ENCODE measurements at places on chromosomes 7 and 10.

- DNase-seq, result peak; percentile 65
Observed at GRCh38 chr7:151876899-151877777, at the start of gene PRKAG2. Gene PRKAG2 (minus strand): TSS chr7:151877115. CDS start chr7:151876620, 495 bp downstream.

DNA sequence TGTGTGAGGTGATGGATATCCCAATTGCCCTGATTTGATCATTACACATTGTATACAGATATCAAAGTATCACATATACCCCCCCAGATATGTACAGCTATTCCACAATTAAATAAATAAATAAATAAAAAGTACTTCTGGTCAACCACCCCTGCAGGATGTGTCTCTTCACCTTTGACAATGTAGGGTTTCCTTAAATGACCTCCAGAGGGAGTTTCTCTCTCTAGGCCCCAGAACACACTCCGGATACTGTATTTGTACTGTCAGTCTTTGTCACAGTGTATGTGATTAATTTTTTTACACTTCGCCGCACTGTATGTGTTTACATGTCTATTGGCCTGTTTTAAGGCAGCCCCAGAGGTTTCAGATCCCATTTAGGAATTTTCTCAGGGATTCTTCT, 123.6 kb downstream of the ADCYAP1R1 start:
- no peak for DNase-seq

DNA sequence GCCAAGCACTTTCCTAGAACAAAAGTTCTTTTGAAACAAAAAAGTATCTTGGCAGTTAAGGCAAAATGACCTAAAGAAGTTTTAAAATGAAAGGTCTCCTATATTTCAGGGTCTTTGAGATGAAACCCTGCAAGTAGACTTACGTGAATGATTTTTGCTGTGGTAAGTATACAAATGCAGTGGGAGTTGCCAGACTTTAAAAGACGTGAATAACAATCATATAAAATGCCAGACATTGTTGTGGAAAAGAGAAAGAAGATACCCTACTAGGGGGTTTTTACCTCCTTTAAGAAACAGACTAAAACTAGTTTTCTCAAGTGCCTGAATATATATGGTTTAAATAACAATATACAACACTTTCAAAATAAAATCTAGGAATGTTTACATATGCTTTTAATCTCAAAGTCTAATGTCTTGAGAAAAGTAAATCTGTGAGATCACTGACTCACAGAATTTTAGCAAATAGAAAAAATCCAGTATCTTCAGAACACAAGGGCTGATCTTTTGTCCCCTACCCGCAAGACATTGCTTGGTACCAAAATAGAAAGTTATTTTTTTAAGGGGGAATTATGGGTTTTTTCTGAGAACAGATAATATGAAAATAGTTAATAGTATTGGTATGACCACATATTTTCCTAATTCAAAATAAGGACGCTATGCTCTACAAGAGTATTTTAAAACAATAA, 29.5 kb downstream of the LRRC17 start:
- no peak for DNase-seq

GRCh38 chr10:122126763-122127659, 138.0 kb downstream of the TACC2 start:
- no peak for DNase-seq

DNA sequence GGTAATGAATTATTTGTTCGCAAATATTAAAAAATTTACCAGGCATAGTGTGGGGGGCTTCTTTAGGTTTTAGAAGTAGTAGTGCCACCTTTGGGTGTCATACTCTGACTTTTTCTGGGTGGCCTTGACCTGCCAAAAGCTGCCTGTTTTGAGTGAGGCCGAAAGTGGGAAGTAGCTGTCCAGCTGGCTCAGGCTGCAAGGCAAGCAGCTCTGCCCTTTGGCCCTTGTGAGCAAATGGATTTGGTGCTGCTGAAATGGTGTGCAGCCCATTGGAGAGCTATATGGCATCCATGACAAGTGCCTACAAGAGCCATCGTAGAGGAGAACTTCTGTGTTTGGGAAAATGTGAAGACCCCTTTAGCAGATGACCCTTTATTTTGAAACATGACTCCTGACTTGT, 20.2 kb upstream of the ICA1 start:
- DNase-seq, result no peak

GRCh38 chr7:158348446-158348845, 239.2 kb downstream of the PTPRN2 start:
- DNase-seq, result no peak

DNA sequence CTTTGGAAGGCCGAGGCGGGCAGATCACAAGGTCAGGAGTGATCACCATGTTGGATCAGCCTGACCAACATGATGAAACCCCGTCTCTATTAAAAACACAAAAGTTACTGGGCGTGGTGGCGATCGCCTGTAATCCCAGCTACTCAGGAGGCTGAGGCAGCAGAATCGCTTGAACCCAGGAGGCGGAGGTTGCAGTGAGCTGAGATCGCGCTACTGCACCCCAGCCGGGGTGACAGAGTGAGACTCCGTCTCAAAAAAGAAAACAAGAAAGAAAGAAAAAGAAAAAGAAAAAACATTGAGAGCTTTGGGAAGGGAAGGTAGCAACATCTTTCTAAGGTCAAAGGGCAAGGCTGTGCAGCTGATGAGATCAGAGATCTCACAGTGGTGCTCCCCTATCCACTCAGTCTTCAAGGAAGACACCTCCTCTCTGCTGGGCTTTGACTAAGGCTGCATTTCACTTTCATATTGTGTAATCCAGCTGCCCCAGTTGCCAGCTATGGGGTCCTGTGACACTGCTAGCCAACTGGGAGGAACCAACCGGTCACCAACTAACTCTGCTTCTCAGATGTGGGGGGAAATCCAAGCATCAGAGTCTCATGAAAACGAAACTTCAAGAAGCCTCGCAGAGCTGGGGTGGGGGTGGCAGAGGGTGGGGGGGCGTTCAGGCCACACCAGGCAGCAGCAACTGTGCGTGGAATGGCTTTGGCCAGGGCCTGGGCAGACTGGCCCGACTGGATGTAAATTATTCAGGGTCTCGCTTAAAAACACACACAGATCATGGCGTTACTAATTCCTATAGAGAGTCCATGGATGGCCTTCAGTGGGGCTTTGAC, 1.5 kb downstream of the IL15RA start:
- peak; percentile 25 for DNase-seq

DNA sequence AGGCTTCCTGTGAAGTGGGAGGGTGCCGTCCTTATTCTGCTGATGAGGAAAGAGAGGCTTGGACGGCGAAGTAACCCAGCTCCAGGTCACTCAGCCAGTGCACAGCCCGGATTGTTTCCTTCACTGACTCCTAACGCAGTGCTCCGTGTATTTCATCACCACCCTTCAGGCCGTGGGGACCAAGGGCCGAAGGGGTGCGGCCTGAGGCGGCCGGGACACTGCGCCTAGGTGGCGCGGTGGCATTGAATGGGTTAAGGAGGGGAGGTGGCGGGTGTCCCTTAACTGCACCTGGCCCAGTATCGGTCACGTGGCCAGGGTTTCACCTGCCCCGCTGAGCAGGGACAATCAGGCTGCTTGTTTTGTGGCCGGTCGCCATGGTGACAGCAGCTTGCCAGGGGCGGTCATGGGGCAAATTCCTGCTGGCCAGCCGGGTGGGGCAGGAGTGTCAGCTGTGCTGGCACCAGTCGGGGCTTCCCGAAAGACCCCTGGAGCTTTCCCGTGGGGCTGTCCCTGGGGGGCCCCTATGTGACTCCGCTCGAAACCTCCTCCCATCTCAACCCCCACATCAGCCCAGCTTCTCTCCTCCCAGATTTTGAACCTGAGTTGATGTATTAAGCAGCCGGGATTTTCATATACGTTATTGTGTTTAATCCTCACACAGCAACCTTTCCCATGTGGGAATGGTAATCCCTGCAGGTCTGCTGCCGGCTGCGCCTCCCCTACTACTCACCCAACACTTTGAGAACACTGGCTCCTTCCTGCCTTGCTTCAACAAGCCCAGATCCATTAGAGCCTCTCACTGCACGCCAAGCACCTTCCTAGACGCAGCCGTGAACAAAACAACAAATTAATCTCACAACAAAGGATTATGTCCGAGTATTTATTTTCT, 4.4 kb upstream of the ABHD11 start:
- DNase-seq, result no peak

DNA sequence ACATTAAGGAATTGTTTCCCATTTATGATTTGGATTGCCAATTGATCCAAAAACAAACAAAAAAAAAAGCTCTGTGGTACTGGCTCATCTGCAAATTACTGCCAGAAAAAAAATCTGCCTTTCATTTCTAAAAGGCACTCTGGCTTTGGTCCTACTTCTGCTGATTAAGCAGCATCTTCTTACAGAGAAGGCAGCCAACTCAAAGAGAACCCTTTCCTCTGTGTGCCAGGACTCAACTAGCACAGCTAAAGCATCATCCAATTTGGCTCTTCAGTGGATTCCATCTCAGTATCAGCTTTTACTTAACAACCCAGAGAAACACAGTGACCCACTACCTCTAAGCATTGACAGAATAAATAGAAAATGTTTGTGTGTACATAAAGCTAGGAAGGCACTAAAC, 80.6 kb downstream of the GSAP start:
- DNase-seq, result no peak

DNA sequence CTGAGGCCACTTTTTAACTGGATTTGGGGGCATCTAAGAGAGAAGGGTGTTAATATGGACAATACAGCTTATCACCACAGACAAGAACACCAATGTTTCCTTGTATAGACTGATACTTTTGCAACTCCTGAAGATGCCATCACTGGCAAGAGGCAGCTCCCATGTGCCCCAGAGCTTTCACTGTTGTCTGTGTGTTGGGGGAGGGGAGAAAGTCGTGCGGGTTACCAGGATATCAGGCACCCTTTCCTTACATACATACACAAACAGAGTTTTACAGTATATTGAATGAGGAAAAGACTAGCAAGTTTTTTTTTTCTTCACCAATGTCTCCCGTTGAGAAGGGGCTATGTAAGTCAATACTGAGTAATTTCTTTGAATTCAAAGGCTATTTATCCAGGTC, 4.1 kb upstream of the DLX6 start:
- no peak for DNase-seq

GRCh38 chr7:26683277-26683676, 181.1 kb downstream of the SKAP2 start:
- DNase-seq, result no peak

GRCh38 chr7:427506-428103, 92.0 kb downstream of the PDGFA start:
- no peak for DNase-seq

DNA sequence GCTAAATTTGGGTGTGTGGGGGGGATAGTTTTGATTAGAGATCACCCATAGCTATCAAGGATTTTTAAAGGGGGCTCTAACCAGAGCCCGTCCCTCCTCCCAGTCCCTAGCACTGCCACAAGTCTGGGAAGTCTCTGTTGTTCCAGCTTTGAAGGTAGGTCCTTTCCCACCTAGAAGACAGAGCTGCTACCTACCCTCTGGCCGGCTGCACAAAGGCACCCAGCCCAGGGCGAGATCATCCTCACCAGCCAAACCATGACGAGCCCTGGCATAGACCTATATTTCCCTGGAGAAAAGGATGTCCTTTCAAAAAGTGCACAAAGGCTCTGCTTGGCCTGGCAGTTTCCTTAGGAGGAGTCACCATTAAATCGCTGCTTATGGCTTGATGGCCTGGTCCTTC, 147.8 kb downstream of the CYP26A1 start:
- DNase-seq, result no peak

DNA sequence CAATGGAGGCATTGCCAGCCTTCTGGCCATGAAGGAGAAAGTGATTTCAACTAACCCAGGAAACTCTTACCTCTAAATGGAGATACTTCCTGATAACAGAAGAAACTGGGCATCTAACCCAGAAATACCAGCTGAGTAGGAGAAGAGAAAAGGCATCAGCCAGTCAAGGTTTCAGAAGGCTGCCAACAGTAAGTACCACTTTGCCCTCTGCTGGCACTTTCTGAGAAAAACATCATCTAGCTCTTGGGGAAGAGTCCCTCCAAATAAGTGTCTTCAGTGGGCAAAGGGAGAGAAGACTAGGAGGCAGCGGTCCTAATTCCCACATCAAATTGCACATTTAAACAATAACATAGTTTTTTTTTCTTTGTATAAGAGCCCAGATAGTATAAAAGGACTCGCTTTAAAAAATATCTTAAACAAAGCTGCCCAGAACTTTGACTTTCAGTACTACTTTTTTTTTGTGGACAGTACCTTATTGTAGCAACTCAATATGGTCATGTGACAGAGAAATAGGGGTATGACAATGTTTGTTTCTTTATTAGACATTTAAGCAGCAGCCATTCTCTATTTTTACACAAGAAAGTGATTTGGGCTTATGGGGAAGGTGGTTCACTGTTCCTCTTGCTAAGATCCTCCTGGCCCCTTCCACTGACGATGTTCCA, 157.3 kb downstream of the CTTNBP2 start:
- no peak for DNase-seq

DNA sequence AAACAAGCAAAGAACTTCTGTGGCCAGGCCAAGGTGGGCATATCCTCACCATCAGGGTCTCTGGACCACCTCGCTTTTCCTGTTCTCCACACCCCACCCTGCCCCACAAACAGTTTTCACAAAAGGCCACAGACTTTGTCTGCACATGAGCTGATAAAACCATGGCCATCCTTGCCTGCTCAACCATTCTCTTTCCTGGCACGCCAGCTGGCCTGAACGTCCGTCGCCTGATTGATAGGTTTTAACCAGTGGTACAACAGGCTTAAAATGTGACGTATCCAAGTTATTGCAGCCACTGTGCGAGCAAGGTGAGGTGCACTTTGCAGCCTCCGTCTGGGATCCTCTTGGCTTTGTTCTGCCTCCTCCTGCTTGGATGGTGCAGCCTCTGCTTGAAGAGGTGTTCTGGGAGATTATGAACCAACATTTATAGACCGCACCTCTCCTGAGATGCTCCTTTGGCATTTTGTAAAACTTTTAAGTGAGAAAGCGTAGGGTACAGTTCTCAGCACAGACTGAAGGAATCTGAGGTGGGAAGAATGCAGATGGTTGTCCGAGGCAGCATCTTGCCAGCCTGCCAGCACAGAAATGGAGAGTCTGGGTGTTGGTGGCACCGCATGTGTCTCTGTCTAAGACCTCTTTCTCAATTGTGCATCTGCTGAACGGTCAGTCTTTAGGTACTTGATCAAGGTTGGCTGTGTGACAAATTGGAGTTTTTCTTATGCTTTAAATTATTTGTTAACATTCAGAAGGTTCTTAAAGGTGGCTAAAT, 288.3 kb downstream of the CELF2 start:
- no peak for DNase-seq

- DNase-seq, result no peak
Observed at GRCh38 chr7:76300166-76300731, 2.2 kb upstream of the HSPB1 start.

GRCh38 chr10:121734589-121735045, 136.4 kb upstream of the FGFR2 start:
- DNase-seq, result no peak

DNA sequence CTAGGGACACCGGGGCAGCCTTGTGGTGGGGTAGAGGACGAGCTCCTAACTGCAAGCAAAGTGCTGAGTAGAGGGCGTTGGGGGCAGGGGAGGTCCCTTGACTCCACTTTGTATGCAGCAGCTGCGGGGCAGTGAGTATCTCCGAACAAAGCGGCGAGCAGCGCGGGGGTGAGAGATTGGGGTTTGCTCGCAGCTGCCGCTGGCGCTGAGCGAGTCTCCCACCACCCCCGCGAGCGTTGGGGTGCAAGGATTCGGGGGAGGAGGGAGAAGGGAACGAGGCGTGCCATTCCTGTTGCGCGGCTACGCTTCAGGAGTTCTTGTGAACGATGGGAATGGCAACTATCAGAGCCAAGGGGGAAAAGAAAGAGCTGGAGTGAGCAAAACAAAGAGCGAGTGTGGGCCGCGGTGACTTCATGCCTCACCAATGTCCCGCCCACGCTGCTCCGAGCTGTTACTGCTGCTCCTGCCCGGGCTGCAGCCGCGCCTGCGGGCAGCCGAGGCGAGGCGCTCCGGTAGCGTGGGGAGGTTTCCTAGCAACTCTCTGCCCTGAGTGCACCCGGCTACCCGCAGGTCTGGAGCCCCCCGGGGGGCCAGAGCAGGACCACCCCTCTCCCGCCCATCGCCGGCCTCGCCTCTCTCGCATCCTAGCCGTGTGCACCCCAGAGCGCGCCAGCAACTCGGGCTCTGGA, at the start of gene ITGB8:
TSS of gene ITGB8 (plus strand) at position 662 of the 689 bp plus-strand sequence. CDS start 907 bp downstream, outside the sequence.
- no peak for DNase-seq
